ENCODE measurements at places on chromosomes 4 and X.
A peak's percentile ranks its signal among the peaks of the same experiment; 100 is the strongest.

- DNase-seq: no peak
Measured at GRCh38 chrX:153740631-153741222, 16.1 kb downstream of the ABCD1 start.

GRCh38 chr4:52588771-52589591 is 70.1 kb downstream of the USP46 start:
- DNase-seq: no peak

DNA sequence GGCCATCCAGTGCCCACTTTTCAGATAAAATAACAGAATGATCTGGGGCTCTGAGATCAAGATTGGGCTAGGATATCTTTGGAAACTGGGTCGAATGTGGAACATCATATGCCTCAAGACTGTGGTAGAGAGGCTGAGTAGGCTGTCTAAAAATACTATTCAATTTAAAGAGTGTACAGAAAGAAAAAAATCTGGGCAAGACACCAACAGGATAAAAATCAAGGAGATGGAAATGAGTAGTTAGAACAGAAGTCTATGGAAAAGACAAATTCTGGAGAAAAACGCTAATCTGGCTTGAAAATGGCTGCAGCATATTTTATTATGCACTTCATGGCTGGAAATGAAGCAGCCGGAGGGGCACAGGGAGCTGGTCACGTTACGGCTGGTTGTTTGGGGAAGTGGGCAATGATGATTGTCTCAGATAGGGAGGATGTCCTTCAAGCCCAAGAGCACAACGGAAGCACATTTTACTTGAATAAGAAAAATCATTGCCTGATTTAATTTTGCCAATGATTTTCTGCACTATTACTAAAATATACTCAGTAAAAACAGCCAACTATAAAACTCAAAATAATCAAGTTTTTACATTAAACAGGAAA is 27.1 kb upstream of the MAPK10 start:
- DNase-seq: no peak

GRCh38 chr4:3470244-3471097 is 7.4 kb downstream of the DOK7 start:
- no peak for DNase-seq

DNA sequence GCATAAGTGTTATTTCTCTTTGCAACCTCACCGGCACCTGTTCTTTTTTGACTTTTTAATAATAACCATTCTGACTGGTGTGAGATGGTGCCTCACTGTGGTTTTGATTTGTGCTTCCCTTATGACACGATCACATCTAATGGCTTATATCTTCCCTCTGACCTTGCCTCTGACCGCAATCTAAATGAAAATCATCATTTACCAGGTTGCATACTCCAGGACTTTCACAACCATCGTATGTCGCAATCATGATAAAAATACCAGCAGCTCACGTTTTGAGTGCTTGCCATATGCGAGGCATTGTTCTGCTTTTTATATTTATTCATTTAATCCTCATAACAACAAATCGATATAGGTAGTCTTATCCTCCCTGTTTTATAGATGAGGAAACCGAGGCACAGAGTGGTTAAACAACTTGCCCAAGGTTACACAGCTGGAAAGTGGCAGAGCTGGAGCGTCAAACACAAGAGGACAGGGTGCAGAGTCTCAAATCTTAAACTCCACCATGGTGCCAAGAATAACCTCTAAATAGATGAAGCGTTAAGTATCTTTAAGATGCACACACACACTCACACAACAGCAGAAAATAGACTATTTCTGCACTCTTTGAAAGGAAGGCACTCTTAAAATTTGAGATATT is 102.2 kb downstream of the SEL1L3 start:
- DNase-seq: no peak

DNA sequence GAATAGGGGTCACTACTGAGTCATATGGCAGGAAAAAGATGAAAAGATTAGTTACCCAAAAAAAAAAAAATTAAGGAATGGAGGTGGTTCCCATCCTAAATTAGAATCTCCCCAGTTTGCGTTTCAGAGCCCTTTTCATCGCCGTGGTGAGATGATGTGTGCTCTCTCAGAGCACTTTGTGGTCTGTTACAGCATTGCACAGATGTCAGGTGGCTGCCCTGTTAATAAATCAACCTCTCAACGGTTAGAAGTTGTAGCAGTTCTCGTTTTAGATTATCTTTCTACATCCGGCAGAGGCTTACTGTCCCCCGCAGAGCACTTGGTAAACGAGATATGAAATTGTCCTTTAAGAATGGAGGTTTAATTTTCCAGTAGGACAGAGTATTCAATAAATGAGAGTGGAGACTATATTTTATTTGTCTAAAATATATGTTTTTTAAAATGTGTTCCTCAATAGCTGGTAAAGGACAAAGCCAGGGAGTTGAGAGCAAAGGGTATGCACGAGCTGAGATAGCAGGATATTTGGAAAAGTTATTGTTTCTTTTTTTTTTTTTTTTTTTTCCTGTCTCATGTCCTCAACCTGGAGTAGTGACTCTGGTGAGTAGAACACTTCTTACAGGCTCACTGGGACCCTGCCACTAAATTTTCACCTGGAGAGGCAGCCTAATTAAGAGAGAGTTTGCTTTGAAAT is 26.9 kb downstream of the AFF1 start:
- no peak for DNase-seq

DNA sequence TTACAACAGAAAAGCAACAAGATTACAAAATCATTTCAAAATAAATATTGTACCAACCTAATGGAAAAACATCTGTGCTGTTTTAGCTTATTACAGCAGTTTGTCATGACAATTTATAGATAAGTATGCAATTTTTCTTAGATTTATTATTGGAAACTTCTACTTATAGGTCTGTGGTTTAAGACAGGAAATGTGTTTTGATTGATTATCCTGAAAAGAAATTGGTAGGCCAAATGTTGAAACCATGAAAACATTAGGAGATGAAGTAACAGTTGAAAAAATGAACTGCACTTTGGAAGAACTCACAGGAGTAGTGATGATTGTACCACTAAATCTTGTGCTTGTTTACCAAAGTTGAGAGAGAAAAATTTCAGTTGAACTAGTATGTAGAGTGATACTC is 162.2 kb upstream of the GIMD1 start:
- DNase-seq: no peak

GRCh38 chr4:19486400-19486799 is 765.3 kb upstream of the SLIT2 start:
- peak; percentile 25 for DNase-seq

DNA sequence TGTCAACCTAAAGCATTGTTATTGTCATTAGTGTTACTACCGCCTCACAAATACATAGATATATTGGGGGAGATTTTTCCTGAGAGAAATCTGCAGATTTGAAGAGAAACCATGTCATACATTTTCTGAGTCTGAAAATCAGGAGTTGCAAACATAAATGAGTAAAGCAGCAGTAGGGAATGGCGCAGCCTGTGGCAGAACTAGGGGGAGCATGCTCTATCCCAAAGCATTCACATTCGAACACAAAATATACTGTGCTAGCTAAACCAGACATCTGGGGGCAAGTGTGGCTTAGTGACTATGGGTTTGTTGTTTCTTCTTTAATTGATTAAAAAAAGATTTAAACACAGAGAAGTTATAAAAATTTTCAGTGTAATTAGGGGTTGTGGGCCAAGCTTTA is 83.2 kb downstream of the CPE start:
- no peak for DNase-seq

GRCh38 chr4:180296036-180296599 is 1947.1 kb upstream of the TENM3 start:
- DNase-seq: no peak

- no peak for DNase-seq
Measured at GRCh38 chr4:150336676-150337412, 245.1 kb upstream of the MAB21L2 start.

DNA sequence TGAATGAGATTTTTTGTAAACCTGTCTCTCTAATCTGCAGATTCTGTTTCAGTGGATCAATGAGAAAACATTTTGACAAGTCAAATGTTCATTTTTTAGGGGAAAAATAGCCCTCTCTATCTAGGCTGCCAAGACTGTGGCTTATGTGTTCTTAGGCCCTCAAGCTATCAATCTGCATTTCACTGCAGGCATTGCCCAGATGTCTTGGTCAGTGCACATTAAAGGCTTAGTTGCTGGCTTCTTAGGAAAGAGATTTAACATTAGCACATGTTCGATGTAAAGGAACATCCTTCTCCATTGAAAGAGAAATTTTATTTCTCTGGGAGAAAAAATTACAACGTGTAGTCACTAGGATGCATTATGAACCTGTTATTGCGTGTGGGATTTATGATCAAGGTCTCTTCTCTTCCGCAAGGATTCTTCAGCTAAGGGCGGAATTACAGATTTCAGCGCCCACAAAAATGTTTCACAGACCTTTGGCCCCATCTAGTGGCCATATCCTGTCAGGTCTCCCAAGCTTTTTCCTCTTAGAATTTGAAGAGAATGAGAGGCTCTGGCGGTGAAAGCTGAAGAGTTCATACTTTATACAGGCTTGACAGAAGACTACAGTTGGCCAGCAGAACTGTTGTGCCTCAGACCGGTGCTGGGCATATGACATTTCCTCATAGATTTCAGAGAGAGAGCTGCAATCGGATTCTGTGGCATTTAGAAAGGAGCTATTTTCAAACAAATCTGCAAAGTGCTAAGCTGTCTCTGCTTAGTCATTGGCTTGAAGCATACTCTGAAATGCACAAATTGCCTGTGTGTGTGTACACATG is 144.6 kb upstream of the NOCT start:
- no peak for DNase-seq

GRCh38 chrX:14274691-14275090 is 245.0 kb upstream of the GEMIN8 start:
- no peak for DNase-seq

GRCh38 chr4:165738571-165738970 is 134.5 kb upstream of the TLL1 start:
- DNase-seq: no peak

DNA sequence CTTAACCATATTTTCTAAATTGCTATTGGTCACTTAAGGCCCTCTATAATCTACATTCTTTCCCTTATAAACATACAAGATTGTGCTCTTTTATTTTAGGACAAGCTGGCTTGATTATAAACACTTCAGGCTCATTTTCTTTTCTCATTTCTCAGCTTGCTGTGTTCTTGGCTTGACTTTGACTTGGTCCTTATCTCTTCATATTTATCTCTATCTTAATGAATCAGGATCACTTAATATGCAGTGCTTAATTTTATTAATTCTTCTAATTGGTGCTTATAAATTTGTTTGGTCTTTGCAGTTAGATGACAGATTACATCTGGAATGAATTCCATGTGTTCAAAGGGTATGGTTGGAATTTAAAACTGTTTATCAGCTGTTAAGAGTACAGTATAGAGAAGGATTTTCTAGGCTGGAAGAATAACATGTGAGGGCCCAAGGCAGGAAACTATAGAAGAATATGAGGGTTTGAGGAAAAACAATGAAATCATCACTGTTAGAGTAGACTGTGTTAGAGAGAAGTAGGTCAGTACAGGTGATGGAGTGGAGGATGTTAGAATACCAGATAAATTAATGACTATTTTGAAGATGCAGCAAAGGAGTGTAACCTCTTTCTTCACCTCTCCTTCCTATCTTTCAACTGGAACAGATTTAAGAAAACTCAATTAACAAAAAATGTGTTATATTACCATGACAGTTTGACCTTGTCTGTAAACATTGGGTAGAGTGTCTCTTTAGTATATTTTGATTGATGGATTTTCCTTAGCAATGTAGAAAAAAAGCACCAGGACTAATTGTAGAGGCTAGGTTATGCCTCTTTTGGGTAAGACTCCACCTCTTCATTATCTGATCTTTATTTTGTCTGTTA is 169.6 kb downstream of the RAPGEF2 start:
- no peak for DNase-seq

DNA sequence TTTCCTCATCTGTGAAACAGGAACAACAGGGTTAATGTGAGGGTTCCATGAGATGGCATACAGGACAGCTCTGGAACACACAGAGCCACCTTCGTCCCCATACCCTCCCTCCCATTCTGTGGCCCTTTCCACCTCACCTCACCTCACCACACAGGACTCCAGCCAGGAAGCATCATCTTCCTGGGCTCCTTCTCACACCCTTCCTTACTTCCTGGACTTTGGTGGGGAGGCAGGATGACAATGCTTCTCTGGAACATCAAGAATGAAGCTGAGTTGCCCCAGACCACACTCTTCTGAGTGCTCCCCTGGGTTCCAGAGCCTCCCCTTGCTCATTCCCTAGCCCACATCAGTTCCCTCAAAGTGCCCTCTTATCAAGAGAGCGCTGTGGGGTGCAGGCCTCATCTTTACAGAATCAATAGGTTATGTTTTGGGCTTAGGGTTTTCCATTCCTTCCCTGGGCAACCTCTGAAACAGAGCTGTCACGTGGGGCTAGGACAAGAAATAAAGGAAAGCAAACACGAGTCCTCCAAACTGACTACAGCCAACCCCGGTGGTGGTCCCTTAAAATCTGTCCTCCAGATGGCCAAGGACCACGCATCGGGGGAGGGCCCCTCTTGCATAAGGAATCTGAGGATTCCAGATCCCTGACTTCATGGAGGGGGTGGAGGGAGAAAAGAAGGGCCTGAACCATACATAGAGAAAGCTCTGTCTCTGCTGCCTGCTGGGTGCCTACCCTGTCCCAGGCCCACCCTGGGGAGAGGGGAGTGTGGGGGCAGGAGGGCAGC is 74.4 kb upstream of the ATP6AP2 start:
- no peak for DNase-seq

DNA sequence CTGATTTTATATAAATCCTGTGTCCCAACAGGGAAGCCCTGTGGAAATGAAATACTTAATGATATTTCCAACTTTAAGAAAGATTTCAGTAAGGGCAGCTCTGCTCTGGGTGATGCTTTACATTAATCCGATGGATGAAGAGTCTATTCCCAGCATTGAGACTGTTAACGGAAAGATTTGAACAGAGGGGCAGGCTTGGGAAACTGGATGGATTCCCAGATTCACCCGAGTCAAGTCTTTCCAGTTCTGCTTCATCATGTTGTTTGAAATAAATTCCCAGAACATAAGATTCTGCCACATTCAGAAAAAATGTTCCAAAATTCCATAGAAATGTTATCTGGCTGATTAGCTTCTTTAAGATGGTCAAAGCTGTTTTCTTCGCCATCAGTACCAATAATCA is 246.0 kb downstream of the FBXW7 start:
- DNase-seq: no peak

- no peak for DNase-seq
Measured at GRCh38 chr4:72215198-72215597, 183.4 kb downstream of the NPFFR2 start.

DNA sequence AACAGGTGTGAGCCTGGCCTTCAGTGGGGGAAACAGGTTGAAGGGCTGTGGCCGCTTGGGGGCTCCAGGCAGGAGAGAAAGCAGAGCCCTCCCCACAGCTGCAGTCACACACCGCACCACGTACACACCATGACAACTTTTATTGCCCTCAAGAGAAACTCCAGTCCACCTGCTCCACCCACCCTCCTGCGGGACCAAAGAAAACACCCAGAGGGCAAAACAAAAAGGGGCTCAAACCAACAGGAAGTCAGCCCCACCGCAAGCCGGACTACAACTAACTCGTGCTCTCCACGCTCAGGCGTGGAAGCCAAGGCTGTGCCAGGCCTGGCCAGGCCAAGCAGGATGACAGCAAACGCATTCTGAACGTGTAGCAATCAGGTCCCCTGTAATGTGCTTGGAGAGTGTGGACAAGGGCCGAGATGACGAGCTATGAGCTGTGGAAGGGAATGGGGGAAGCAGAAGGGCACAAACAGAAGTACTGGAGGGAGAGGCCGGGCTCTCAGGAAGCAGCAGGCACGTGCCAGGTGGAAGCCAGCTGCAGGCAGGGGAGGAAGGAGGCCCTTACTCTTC is 12.7 kb downstream of the SLC6A8 start:
- no peak for DNase-seq

GRCh38 chrX:136347706-136348105 is 46.9 kb downstream of the ADGRG4 start:
- DNase-seq: no peak

GRCh38 chr4:189809241-189809735 is 131.4 kb upstream of the FRG1 start:
- no peak for DNase-seq

GRCh38 chr4:114019276-114019968 is 40.0 kb upstream of the ARSJ start:
- no peak for DNase-seq

All from epithelial cell of proximal tubule (primary cell).